ENCODE measurements at places on chromosomes 16 and 17.

DNA sequence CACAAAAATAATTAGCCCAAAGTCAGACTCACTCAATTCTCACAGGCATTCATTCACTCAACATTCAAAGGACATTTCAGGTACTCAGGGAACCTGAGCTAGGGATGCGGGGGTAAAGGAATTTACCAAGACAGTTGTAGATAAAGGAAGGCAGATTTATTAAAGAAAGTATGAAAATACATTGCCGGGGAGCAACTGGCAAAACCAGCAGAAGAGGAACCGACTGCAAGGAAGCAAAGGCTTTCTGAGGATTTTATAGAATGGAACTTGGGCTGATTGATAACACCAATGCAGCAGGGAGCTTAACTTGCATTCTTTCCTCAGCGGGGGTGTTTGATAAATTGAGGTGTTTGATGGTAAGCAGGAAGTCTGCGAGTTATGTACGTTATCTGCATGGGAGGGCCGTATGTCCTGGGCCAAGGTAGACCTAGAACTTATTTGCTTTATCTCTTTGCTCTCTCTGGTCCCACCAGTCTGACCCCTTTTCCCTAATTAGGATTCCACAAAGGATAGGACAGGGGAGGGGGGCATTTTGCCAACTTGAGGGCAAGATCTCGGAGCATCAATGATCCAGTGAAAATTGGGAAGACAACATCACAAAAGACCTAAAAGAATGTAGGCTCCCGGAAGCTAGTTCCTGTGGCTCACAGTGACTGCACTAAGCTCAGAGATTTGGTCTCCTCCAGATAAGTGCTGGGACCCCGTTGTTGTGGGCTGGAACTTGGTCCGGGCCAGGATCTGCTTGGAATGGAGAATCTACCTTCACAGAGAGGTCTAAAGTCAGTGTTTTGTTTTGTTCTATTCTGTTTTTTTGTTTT, 5.8 kb upstream of the MT3 start:
- no peak for DNase-seq

GRCh38 chr16:4371357-4372000, at the start of gene VASN:
VASN (plus strand) TSS chr16:4371848; CDS start chr16:4380878, 9,030 bp downstream.
- no peak for DNase-seq

- no peak for DNase-seq
Measured at GRCh38 chr17:76530095-76530723, 7.3 kb downstream of the CYGB start.

- no peak for DNase-seq
Measured at GRCh38 chr17:50189550-50190292, 11.7 kb downstream of the COL1A1 start.

DNA sequence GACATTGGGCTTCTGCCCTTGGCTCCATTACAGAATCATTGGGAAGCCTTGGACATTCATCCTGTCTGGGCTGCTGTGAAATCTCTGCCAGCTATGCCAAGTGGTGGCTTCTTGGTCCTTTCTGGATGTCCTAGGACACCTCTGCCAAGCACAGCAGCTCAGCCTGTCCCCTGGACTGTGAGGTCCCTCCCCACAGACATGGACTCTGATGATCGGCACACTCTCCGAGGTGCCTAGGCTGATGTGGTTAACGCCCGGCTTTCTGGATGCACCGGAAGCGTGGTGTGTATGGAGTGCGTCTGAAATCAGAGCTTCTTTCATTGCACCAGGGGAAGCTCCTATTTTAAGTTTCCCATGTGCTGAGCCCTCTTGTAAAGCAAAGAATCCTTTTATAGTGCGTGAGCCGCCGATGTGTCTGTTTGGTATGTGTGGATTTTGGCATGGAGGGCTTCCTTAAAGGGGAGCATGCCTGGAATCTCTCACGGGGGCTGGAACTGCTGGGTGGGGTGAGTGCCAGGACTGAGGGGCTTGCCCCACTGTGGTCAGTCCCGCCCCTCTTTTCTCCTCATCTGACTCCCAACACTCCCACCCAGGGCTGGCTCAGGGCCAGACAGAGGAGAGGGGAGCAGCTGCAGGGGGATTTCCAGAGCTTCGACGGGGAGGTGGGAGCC, 7.0 kb upstream of the ARHGAP23 start:
- no peak for DNase-seq

- DNase-seq = no peak
Measured at GRCh38 chr17:1039123-1039507, 42.2 kb downstream of the TIMM22 start.

GRCh38 chr16:28059841-28060575, 3.5 kb downstream of the GSG1L start:
- DNase-seq = no peak

GRCh38 chr16:3001316-3001715, 11.4 kb upstream of the CLDN9 start:
- no peak for DNase-seq

GRCh38 chr17:29757788-29758187, 135.1 kb upstream of the CORO6 start:
- no peak for DNase-seq

- DNase-seq = no peak
Measured at GRCh38 chr16:1874854-1875253, 2.9 kb upstream of the MEIOB start.

- DNase-seq = no peak
Measured at GRCh38 chr16:29809850-29810698, 1.9 kb upstream of the PRRT2 start.

DNA sequence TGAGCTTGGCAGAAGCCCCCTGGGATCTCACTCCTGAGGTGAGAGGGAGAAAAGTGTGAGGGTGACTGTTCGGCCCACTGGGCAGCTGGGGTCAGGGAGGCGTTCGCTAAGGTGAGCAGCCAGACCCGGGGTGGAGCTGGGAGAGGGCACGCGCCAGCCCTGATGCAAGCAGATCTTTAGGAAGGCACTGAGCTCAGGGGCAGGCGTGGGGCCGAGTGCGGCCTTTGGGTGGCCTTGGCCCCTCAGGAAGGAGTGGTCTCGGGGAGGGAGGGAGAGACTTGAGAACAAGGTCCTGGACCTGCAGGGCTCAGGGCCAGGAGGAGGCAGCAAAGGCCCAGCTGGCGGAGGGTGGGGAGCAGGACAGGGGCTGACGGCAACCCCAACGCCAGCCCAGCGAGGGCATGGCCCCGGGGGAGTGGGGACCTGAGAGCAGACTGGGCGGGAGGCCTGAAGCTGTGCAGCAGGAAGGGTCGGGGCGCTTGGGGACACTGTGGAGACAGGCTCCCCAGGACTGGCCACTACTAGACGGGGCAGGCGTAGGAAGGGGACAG, 14.5 kb upstream of the WDR45B start:
- DNase-seq = no peak

GRCh38 chr16:73056448-73056847, 8.5 kb upstream of the ZFHX3 start:
- no peak for DNase-seq

All from HS-5 (cell line).